ENCODE measurements at places on chromosomes 12 and 14.
A peak's percentile ranks its signal among the peaks of the same experiment; 100 is the strongest.

- no peak for DNase-seq
These were observed 20.7 kb downstream of the TSPAN9 start for GRCh38 chr12:3097836-3098235.

GRCh38 chr12:92552412-92553108 lies 150.2 kb upstream of the PLEKHG7 start:
- DNase-seq: no peak

GRCh38 chr12:93098077-93098476 lies 169.0 kb upstream of the EEA1 start:
- peak; percentile 10 for DNase-seq

GRCh38 chr14:72701237-72701565 lies 192.7 kb downstream of the DPF3 start:
- DNase-seq: no peak

DNA sequence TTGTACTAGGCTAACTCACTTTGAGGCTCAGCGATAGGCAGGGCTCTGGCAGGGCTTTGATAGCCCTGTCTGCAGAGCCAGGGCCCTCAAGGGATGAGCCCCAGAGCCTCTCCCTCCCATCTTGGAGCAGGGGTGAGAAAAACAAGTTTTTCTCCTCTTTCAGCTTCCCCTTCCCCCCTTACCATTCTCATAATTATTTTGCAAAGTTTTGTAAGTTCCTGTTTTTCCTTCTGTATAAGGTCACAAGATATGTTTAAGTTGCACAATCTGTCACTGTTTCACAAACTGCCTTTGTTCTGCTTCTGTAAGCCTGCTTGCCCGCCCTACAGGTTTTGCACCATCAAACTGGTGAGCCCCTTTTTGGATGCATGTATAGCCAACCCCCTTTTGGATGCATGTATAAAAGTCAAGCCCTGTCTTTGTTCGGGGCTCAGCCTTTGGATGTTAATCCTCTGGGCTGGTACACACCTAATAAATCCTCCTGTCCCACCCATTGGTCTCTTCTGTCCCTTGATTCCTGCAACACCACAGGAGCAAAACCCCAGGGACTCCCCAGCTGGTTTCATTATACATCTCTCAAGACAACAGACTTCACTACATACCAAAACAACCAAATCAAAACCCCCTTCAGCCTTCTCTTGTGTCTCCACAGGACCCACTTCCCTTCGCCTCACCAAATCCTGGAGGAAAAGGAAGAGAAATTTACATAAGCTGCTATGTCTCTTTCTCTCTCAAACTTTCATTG lies 52.5 kb upstream of the RESF1 start:
- DNase-seq: no peak

DNA sequence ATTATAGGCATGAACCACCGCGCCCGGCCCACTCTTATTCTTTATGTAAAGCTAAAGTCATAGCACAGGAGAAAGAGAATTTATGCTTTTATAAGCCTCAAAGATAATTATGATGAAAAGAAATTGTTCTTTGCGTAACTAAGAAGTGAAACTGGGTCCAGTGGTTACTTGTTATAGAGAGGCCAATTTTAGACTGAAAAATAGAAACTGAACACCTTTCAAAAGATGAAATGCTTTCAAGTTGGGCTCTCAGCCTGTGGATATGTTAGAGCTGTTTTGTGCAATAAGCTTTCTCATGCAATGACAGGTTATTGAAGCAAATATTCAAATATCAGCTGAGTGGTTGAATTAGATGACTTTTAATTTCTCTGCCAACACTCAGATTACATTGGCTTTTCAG lies 7.9 kb downstream of the TMEM253 start:
- DNase-seq: no peak

DNA sequence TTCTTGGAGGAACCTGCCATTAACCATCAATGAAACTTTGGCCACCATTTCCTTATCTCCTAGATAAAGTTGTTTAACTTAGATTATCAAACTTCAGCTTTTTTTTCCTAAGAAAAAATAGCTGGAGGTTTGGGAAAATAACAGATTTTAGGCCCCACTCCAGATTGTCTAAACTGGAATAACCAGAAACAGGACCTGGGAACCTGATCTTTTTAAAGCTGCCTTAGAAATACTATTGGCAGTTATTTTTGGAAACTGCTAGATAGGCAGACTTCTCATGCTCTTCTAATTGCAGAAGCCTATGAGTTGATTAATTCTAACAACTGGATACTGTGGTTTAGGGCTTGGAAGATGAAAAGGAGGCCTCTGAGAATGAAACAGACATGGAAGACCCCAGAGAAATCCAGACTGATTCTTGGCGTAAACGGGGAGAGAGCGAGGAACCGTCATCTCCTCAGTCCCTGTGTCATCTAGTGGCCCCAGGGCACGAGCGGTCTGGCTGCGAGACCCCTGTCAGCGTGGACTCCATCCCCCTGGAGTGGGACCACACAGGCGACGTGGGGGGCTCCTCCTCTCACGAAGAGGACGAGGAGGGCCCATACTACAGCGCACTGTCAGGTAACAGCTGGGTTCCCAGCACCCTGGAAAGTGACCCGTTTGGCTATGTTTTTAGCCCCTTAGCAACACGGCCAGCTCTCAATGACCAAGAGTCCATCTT lies 80.2 kb downstream of the ESR2 start:
- no peak for DNase-seq

- DNase-seq: no peak
These were observed 242.1 kb upstream of the ARHGAP5 start for GRCh38 chr14:31835049-31835448.

GRCh38 chr12:21429994-21430393 lies 7.5 kb upstream of the PYROXD1 start:
- no peak for DNase-seq

DNA sequence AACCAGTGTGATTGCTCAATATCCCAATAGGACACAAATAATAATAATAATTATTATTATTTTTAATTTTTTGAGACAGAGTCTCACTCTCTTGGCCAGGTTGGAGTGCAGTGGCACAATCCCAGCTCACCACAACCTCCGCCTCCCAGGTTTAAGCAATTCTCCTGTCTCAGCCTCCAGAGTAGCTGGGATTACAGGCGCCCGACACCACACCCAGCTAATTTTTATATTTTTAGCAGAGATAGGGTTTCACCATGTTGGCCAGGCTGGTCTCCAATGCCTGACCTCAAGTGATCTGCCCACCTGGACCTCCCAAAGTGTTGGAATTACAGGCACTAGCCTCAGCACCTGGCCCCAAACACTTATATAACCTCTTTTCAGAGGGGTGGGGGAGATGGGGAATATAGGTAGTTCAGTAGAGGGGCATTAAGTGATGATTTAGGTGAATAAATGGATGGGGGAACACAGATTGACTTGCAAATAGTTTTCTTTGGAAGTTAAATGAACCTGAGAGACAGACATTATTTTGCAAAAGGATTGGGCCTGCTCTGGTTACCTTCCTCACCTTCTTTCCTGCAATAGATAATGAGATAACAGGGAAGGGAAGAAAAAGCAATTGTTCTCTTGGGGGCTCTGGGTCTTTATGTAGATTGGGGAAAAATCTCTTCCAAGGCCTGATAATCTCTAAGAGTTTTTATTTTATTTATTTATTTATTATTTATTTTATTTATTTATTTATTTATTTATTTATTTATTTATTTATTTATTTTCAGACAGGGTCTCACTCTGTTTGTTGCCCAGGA lies 57.7 kb downstream of the RESF1 start:
- no peak for DNase-seq

Measured in GM12892 (cell line).